ENCODE measurements at places on chromosomes 12 and 14.

DNA sequence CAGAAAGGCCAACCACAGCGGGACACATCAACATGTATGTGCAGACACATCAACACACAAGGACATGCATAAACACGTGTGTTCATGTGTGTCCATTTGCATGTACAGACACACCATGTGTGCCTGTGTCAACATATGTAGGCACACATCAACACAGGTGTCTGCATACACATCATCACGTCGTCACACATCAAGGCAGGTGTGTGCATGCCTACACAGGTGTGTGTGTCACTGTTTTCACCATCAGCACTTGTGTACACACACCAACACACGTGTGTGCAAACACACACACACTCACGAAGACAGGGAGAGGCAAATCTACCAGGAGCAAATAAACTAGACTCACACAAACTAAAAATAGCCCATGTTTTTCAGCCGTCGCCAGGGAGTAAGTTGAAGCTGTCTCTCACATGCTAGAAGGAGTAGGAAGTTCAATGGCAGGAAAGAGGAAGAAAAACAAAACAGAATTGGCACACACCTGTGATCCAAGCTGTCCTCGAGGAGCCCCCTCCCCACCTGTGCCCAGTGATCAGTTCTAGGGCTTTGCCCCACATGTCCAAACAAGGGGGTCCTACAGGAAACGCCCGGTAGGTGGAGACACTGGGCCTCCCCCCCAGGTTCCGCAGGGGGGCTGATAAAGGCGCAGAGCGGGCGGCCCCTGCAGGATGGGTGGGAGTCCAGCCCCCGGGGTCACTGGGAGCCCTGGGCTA lies 7.4 kb downstream of the SCARB1 start:
- DNase-seq, result peak; percentile 41

DNA sequence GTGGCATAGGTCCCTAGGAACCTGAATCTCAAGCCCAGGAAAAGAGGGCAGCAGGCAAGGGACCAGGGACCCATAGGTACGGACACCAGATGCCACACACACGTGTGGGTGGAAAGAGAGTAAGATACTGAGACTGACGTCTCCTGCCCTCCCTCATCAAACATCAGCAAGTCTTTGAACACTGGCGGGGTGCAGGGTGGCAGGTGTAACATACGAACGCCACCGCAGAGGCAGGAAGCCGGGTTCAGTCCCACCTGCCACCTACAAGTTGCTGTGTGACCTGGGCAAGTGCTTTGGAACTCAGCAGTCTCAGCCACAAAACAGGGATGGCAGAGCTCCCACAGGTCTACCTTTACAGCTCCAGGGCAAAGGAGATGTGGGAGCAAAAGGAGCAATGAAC lies 11.1 kb downstream of the ACTN1 start:
- DNase-seq, result no peak

DNA sequence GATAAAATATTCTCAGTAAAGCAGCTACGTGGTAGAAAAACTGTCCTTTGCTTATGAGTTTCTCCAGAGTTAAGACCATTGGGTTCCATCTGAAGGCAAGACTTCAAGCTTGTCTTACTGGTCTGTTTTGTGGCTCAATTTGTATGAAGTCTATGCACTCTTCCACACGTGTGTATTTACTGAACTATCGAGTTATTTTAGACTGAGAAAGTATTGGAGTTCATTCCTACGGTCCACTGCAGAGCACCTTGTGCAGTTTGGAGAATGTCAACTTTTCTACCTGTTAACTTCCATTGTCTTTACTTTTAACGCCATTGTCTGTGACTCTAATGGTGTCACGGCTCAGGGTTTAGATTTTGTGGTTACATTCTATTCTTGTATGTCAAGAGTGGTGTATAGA lies 3.7 kb downstream of the HIF1A start:
- no peak for DNase-seq

DNA sequence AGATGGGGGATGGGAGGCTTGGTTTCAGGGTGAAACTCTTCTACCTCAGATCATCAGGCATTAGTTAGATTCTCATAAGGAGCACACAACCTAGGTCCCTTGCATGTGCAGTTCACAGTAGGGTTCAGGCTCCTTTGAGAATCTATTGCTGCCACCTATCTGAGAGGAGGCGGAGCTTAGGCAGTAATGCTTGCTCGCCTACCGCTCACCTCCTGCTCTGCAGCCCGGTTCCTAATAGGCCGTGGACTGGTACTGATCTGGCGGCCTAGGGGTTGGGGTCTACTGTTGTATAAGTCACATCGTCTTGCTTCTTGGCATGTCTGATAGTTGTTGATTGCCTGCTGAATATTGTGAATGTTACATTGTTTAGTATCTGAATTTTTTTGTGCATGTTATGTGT lies 12.2 kb downstream of the SCYL2 start:
- no peak for DNase-seq

DNA sequence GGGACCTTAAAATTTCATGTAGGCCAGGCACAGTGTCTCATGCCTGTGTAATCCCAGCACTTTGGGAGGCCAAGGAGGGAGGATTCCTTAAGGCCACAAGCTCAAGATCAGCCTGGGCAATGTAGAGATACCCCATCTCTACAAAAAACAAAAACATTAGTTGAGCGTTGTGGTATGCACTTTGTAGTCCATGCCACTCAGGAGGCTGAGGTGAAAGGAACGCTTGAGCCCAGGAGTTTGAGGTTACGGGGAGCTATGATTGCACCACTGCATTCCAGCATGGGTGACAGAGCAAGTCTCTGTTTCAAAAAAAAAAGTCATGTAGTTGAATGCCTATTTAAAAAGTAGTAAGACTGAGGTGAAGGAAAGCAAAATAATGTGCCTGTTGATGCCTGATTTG lies 83.5 kb downstream of the TTC6 start:
- DNase-seq, result no peak
